ENCODE measurements at places on chromosomes 5 and 9.

GRCh38 chr9:121736934-121737462 is 85.6 kb downstream of the DAB2IP start:
- no peak for DNase-seq

DNA sequence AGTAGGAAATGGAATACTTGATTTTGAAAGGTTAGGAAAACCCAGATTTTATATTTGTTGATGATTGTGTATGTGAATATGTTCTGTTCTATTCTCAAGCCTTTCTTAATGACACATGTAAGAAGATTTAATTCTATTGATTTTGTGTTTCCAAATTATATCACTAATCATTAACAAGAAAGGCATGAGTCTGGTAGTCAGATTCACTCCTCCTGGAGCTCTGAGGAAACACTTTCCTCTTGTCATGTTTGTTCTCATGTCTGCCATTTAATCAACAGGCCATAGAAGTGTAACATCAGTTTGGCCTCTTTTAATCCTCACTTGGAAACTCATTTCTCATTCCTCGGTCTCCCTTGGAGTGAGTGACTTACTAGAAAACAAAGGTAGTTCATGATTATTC is 40.6 kb upstream of the F2R start:
- DNase-seq = no peak

DNA sequence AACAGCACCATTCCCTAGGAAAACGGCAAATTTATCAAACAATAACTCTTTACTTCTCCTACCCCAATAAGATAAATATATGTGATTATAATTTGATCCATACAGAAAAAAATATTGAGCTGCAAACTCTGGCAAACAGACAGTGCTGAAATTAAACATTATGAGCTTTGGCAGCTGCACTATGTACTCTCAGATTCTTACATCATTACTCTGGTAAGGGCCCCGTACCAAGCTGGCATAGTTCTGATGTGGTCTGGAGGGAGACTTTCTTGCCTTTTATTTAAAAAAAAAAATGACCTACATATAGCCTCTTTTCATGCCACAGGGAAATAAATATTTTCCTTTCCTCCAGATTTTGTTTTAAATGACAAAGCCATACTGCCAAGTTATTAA is 95.0 kb downstream of the NR6A1 start:
- no peak for DNase-seq

- DNase-seq = no peak
Measured at GRCh38 chr9:137745541-137745991, 126.8 kb downstream of the EHMT1 start.

DNA sequence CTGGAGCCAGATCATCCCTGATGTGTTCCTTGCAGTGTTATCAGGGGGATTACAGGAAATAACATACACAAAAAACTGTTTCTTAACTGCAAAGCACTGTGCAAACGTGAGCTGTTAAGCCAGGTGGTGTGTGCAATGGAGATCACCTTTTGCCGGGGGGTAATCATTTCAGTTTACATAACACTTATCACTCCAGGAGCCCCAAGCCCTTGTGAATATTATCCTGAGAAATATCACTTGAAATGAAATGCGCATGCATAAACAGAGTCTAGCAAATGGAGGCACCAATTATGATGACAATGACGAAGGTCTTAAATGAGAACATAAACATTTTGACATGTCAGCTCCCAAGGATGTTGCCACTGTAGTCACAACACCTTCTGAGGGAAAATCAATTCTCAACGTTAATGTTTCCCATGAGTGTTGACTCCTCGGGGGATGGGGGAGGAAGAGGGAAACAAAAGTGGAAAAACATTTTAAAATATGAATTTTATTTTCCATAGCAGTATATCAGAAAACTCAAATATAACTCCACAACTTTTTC is 54.5 kb upstream of the RAD23B start:
- no peak for DNase-seq

DNA sequence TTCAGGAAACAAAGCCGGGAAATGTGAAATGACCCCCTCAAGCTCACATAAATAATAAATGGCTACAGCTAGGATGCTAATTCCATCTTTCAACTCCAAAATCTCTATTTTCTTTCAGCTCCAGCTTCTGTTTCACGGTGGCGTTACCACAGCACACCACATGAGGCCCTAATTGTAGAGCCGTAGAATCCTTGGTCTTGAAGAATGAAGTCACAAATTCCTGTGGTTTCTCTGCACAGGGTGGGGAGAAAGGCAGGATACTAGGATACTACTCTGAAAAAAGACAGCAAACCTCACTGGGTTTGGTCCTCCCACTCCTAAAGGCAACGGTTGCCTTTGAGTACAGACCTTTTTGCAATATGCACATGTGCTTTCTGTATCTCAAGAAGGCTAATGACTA is 13.9 kb upstream of the RARS1 start:
- no peak for DNase-seq

- DNase-seq = no peak
Measured at GRCh38 chr5:160970605-160971191, 118.7 kb upstream of the ATP10B start.

GRCh38 chr9:86807367-86807976 is 139.8 kb downstream of the GAS1 start:
- no peak for DNase-seq

DNA sequence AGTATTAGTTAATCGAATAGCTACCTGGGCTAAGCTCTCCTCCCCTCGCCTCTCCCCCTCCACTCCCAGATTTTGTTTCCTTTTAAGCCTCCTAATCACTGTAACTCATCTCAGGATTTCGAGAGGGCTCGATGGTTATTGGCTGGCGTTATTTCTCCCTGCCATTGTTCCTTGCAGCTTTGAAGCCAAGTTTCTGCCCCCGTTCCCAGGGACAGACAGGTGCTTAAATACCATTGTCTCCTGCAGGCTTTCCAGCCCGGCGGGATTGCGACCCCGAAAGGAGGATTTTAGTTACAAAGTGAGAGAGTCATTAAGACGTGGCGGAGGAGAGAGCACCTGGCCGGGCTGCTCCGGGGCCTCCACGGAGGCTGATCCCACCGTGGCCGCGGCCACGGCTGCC is 46.2 kb downstream of the ASS1 start:
- DNase-seq = no peak

DNA sequence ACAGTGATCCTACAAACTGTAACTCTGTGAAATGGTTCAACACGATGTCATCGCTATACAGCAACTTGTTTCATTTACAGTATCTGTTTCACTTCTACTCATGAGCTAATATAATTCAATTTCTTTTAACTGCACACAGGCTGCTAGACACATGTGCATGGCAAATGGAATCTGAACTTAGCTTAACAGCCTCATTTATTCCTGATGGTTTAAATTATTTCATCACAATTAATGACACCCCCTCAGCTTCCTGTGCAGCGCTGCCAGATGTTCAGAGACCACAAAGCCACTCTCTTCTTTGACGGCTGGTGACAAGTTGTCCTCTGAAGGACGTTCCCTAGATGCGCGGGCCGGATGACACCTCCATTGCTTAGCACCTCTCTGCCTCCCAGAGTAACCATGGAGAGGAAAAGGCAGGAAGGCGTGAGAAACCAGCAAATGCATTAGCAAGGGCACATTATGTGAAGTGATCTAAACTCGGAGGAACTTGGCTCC is 191.1 kb downstream of the BNC2 start:
- DNase-seq = no peak

DNA sequence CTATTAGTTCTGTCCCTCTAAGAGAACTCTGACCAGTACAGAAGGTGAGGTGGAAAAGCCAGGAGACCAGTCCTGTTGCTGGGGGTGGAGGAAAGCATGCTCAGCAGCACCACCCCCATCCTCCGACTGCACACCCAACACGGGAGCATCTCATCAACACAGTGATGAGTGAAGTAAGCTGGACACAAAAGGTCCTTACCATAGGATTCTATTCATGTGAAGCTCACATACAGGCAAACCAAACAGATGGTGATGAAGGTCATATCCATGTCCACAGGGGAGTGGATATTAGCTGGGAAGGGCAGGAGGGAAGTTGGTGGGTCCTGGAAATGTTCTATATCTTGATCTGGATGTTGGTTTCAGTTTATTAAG is 14.8 kb upstream of the MARCHF6 start:
- no peak for DNase-seq

GRCh38 chr9:136122425-136123383 is 4.0 kb upstream of the TMEM250 start:
- peak; percentile 39 for DNase-seq

GRCh38 chr5:131193106-131193505 is 22.4 kb downstream of the LYRM7 start:
- DNase-seq = no peak

- no peak for DNase-seq
Measured at GRCh38 chr9:74322661-74323314, 174.3 kb upstream of the RORB start.

DNA sequence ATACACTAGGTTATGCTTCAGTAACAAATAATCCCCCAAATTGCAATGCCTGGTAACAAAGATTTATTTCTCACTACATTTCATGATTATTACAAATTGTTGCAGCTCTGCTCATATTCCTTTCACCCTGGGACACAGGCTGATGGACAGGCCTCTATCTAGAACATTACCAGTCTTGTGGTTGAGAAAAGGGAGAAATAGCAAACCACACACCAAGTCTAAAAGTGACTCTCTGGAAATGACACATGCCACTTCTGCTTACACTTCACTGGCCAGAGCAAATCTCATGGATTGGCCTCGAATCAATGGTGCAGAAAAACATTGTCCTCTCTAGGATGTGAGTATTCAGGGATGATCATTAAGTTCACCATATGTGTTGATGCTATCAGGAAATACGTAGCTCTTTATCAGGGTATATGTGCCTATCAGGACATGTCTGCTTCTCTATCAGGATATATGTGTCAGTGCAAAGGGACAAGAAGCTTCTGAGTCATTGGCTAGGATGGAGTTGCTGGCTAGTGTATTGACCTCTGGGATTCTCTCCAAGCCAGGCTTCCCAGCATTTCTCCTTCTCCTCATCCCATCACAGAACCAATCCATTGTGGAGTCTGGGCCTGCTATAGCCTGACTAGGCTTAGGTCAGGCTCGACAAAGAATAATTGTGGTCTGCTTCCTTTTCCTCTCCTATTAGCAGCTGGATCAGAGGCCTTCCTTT is 91.1 kb upstream of the CEP78 start:
- no peak for DNase-seq

DNA sequence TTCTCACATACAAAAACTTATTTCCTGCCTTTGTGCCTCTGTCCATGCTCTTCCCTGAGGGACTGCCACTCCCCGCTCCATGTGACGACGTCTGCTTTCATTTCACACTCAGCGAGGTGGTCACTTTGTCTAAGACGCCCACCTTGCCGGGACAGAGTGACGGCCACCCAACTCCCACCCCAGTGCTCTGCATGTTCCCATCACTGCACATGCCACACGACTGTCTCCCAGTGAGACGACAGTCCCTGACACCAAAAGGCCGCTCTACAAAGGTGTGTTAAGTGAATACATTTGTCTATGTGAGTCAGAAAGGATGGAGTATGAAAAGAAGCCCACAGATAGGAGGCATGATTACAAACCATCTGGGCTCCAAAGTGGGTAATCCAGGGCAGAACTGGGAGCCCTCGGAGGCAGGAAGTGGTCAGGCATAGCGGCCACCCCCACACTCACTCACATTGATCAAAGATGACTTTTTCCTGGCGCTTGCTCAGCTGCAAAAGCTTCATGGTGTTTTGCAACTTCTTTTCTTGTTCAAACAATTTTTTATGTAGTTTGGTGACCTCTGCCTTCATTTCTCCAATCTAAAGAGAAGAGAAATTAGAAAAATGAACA is 185.8 kb downstream of the CDK5RAP2 start:
- no peak for DNase-seq

- DNase-seq = no peak
Measured at GRCh38 chr5:19853616-19854240, 134.3 kb downstream of the CDH18 start.

- DNase-seq = no peak
Measured at GRCh38 chr9:136534366-136534765, 11.5 kb downstream of the NOTCH1 start.

GRCh38 chr9:91735049-91735448 is 215.0 kb downstream of the ROR2 start:
- DNase-seq = no peak

GRCh38 chr9:107919263-107919662 is 429.7 kb upstream of the KLF4 start:
- no peak for DNase-seq

DNA sequence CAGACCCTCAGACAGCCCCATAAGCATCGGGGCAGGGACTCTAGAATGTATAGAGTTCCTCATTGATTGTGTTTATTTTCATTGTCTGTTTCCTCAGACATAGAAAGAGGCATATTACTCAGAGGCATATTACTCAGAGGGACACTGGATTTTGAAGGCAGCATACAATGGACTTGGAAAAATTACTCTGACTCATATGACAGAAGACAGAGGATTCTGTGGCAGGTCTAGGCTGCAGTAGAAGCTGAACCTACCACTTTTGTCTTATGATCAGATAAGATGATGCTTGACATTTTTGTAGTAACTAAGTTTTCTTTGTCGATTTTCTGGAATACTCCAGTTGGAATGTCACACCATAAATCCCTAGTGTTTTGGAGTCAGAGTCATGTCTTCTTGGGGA is 105.2 kb downstream of the ST8SIA4 start:
- no peak for DNase-seq

- no peak for DNase-seq
Measured at GRCh38 chr5:143309661-143310431, 93.6 kb downstream of the NR3C1 start.

GRCh38 chr9:108099854-108100253 is 610.3 kb upstream of the KLF4 start:
- no peak for DNase-seq

DNA sequence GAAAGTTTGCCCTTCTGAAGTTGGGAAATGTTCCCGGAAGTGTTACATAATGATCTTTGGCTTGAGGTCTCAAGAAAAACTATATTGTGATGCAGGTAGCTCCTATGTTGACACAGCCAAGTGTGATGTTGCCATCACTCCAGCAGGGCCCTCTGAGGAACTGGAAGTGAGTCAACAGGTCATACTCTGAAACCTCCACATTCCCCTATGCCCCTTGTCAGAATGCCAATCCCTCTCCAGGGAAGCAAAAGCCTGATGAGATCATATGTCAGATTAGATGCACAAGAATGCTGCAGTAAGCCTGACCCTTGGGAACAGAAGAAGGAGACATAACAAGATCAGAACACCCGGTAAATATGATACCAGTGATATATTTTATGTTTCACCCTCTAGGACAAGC is 66.8 kb upstream of the ITGA2 start:
- DNase-seq = no peak

GRCh38 chr5:100694100-100694499 is 158.9 kb downstream of the FAM174A start:
- no peak for DNase-seq

- DNase-seq = no peak
Measured at GRCh38 chr9:127987103-127987614, 6.4 kb upstream of the EEIG1 start.

DNA sequence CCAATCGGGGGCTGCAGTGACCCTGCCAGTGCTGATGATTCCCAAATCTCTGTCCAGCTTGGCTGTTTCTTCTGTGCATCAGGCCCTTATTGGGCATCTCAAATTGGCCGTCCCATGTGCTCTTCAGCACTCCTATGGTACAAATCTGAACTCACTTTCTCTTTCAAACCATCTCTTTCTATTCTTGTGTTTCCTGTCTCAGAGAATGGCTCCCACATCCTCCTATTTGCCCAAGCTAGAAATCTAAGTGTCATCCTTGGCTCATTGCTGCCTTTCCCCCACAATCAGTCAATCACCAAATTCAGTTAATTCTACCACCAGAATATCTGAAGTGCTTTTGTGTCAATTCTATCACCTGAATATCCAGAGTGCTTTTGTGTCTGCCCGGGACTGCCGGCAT is 336.6 kb downstream of the CWC27 start:
- DNase-seq = peak; percentile 8

- no peak for DNase-seq
Measured at GRCh38 chr9:96172797-96173196, 129.2 kb downstream of the HSD17B3 start.
